ENCODE measurements at places on chromosomes 5 and 9.

- DNase-seq: no peak
These were observed 259.3 kb downstream of the TUSC1 start for GRCh38 chr9:25418974-25419373.

DNA sequence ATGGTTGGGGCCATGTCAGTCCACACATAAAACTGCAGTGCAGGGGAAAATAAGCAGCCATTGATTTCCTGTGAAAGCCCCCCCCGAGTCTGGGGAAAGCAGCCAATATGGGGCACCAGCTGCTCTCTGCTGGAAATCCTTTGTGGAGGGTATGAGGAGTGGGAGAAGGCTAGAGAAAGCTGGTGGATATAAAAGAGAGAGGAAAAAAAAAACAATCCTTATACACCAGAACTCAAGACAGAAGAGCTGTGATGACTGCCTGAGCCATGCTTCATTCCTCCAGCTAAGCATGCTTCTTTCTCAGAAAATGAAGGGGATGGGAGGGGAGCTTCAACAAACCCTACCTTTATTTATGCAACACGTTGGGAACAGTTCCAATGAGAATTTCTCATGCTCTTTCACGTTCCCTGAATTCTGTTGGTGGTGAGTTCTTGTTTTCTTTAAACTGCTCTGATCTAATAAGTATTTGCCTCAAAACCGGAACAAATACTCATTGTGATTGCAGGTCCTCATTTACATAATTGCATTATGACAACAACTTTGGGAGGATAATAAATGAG lies 688.0 kb upstream of the SEMA6A start:
- DNase-seq: no peak

GRCh38 chr5:148912714-148913398 lies 86.4 kb downstream of the ADRB2 start:
- no peak for DNase-seq

DNA sequence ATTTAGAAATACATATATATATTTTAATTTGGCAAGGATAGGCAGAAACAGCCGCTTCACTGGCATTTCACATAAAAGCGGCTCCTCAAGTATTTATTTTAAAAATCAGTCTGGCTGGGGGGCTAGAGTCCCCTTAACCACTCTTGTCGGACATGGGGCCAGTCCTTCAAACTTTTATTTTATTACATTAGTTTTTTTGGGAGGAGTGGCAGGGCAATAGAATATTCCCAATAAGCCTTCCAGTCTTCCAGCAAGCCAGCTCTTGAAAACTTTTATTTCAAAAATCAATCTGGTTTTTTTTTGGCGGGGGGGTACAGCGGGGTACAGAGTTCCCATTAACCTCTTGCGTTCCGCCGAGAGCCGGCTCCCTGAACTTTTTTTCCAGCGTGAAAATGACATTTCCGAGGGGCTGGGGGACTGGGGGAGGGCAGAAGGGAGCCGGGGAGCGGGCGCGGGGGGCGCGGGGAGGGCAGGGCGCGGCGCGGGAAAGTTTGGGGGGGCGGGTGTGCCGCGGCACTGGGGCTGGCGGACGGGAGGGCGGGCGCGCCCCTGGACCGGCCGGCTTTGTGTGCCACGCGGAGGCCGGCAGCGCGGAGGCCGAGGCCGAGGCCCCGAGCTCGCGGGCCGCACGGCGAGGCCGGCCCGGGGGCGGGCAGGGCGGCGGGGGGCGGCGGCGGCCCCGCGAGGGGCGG lies 504 bp upstream of the ZNF618 start:
- DNase-seq: no peak

GRCh38 chr9:84179531-84179930 lies 161.0 kb downstream of the SLC28A3 start:
- no peak for DNase-seq

- DNase-seq: no peak
These were observed 150.6 kb downstream of the PRR16 start for GRCh38 chr5:120614531-120615180.

DNA sequence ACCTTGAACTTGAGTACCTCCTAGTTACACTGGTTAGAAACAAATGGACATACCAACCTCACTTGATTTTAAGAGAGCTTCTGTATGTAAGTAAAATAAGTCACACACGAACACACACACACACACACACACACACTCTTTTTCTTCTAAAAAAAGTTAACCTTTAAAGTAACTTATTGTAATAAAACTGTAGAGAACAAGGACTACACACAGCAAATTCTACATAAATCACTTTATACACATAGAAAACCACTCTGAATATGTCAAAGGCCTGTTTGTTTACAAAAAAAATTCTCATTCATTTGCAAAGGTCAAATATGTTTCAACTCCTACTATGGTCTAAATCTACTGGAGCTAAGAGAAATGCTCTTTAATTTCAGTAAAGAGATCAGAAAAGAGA lies 29.1 kb downstream of the GIN1 start:
- no peak for DNase-seq

DNA sequence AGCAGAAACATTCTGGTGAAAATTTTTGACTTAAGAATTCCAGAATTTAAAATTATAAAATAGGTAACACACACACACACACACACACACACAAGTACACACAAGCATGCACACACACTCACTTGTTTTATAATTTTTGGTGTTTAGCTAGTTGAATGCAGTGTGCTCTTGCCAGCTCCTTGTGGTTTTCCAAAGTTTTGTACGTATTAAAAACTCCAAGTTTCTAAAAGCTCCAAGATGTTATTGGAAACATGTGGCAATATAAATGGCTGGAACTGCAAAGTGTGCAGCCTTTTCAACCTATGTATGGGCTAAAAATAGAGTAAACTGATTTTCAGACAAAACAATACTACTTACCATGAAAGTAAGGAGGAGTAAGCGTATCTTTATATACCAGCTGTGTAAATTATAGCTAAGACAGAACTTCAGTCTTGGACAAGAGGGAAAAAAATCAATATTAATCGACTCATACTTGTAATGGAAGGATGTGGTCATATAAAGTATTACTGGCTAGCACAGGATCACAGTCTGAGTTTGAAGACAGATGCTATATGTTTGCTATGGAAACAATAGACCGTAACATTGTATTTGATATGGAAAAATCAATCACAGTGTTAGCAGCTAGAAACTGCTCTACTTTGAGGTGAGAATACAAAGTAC lies 727.1 kb upstream of the GRAMD2B start:
- no peak for DNase-seq

DNA sequence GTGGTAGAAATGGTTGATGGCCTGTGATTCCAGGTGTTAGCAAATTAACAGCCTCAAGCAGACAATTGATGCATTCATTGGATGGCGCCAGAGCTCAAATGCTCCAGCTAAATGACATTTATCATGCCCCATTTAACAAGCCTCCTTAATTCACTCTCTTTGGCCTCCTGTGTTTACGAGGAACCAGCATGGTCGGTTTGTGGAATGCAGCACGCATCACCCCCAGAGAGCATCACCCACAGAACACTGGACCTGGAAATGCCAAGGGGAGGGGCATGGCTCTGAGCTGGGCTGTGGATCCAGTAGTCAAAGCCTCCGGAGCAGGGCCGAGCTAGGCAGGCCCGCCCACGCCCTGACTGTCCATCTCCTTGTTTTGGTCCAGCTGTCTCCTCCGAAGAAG lies 434.0 kb downstream of the GADD45G start:
- DNase-seq: no peak

DNA sequence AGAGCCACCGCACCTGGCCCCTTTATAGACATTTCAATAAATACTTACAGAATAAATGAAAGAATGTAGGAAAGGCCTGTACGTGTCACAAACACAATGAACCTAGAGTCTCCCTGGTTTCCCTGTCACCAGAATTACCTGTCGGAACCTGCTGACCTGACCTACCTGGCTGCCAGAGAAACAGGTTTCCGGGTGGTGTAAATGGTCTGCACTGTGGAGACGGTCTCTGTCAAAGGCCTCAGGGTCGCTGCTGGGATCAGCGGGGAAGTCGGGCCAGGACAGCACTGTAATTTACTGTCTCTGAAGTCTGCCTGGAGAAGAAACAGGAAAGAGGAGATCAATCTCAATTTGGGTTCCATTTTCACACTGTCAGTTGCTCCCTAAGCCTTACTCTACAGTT lies 9.3 kb upstream of the FRRS1L start:
- DNase-seq: no peak

GRCh38 chr5:172779691-172780341 lies 8.8 kb upstream of the DUSP1 start:
- no peak for DNase-seq

GRCh38 chr5:92328584-92329259 lies 945.6 kb upstream of the ARRDC3 start:
- DNase-seq: no peak

- DNase-seq: no peak
These were observed 195.7 kb downstream of the AOPEP start for GRCh38 chr9:94922098-94922607.

- DNase-seq: no peak
These were observed 233.6 kb upstream of the EDIL3 start for GRCh38 chr5:84618262-84618661.

Measured in cortex of kidney (tissue), 1 donor.